CD4-positive, alpha-beta T cell treated with Interleukin-1 beta for 1 hour (primary cell): ENCODE measurements at places on chromosomes 6 and 20.

DNA sequence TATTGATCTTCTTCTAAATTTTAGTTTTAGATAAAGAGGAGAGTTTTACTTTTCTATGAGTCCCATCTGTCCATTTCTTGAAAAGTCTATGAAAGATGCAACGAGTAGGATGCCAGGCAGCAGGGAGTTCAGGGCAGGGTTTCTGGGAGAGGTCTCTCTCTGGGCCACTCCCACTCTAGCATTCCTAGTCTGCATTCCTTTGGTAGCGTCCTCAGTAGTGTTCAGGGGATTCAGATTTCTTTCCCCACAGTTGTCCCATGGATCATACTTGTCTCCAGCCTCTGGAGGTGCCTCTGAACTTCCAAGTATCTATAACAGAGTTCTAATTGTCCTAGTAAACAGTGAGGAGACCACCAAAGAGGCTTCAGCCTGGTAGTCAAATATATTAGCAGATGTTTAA lies 225.3 kb downstream of the RIMS1 start:
- DNase-seq = no peak

- DNase-seq = no peak
Observed at GRCh38 chr6:152225241-152225934, 411.8 kb downstream of the SYNE1 start.

DNA sequence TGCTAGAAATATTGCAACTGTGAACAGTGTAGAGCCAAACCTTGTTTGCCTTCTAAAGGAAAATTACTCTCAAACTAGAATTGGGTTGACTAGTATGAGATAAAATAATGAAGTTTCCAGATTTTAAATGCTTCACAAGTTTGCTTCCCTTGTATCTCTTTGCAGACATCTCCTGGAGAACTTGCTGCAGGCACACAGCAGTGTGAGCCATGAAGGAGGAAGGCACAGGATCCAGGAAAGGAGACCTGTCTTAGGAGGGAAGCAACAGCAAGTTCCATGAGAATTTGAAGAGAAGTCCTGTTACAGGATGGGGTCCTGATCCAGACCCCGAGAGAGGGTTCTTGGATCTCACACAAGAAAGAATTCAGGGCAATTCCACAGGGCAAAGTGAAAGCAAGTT lies 115.9 kb downstream of the BMP7 start:
- DNase-seq = no peak

- no peak for DNase-seq
Observed at GRCh38 chr20:460180-460579, 2.2 kb downstream of the TBC1D20 start.

DNA sequence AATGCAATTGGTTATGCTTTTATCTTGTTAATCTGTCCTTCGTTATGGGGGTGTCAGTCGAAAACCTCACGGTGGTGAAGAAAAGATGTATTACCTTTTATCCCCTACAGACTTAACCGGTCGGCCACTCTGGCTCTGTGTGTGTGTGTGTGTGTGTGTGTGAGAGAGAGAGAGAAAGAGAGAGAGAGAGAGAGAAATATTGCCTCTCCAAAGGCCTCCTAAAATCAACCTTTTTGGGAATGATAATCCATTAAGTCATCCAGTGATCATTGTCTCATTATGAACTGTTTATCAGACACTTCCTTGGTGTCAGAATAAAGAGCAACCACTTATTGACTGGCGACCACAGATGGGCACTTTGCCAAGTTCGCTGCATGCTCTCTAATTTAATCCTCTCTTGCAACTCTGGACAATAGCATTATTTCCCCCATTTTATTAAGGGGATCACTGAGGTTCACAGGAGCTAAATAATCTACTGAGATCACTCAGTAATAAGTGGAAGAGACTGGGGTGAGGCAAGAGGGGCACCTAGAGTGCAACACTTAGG lies 30.7 kb downstream of the SLC35D3 start:
- no peak for DNase-seq

GRCh38 chr6:134249759-134250602 lies 67.9 kb downstream of the SGK1 start:
- DNase-seq = no peak
